CD4-positive, alpha-beta T cell treated with Interleukin-4 for 4 hours (primary cell): ENCODE measurements at places on chromosomes 12 and 14.

DNA sequence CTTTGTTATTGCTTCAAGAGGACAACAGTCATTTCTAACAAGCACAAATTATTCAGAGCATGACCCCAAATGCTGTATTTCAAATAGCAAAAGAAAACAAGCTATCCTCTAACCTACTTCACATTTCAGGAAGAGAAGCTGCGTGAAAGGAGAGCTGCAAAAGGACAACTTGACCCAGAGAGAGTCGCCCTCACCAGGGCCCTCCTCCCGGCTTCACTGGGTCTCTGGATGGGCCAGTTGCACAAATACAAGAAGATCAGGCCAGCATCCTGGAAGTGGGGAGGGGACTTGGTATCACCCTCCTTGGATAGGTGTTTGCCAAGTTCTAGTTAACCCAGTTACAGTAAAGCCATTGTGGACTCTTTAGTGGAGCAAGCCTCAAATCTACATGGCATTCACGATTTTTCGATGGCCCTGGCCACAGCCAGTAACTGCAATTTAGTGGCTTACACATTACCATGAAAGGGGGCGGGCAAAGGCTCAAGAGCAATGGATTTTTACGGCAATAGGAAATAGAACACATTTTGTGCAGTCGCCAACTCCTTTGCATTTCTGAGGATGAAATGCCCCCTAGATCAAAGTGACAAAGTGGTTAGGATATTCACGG lies 166.9 kb upstream of the DIO2 start:
- no peak for DNase-seq

GRCh38 chr12:57418255-57418654 lies 12.6 kb downstream of the R3HDM2 start:
- DNase-seq = no peak

- no peak for DNase-seq
Observed at GRCh38 chr12:25972783-25973182, 14.3 kb downstream of the RASSF8 start.

DNA sequence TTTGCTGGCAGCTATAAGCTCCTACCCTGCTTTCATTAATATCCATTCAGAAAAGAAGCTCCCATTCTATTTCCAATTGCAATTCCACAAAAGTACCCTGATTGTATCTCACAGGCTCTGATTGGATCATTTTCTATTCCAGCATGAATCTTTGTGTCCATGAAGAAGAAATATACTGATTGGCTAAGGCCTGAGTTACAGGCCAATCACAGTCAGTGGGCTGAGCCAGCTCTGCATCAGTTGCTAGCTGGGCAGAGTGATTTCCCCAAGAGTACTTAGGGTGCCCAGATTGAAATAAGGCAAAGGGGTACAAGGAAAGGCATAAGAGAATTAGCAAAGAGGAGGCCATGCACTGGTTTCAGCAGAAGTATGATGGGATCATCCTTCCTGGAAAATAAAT lies 14.4 kb downstream of the ART4 start:
- DNase-seq = no peak

DNA sequence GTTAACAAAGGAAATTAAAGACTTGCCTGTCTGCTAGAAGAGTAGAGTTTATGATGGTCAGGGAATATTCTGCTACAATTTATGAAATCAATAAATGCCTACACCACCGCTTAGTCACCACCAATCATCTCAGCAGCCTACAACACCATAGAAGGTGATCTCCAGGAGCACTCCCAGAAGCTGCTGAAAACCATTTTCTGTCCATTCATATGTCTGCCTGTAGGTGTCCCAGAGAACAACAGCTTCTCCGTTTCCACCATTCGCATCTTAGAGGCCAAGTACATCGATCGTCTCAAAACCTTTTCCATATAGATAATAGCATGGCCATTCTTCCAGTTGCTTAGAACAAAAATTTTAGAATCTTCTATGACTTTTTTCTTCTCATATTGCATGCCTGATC lies 303.4 kb downstream of the KCNC2 start:
- no peak for DNase-seq

GRCh38 chr14:50756300-50756699 lies 74.7 kb downstream of the NIN start:
- no peak for DNase-seq

- no peak for DNase-seq
Observed at GRCh38 chr14:24123424-24124417, 6.7 kb upstream of the FITM1 start.

- DNase-seq = peak; percentile 76
Observed at GRCh38 chr12:89225401-89225800, 126.9 kb downstream of the DUSP6 start.

GRCh38 chr12:119249383-119250155 lies 70.8 kb downstream of the HSPB8 start:
- no peak for DNase-seq

- DNase-seq = no peak
Observed at GRCh38 chr14:74924061-74924460, 1.0 kb upstream of the RPS6KL1 start.

DNA sequence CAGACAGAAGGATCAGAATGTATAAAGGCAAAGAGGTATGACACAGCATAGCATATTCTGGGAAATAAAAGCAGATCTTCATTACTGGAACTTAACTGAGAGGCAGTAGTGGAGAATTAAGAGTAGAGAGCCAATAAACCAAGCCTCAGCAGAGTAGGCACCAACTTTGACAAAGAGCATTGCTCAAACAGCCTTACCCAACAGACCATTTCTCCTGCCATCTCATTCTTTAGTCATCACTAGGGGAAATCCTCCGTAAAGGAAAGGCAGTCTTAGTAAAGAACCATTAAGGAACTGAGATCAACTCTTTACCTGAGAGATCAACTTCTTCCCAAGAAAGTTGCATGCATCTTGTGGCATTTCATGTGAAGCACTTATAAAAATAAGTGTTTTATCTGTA lies 36.6 kb downstream of the SENP1 start:
- DNase-seq = no peak

DNA sequence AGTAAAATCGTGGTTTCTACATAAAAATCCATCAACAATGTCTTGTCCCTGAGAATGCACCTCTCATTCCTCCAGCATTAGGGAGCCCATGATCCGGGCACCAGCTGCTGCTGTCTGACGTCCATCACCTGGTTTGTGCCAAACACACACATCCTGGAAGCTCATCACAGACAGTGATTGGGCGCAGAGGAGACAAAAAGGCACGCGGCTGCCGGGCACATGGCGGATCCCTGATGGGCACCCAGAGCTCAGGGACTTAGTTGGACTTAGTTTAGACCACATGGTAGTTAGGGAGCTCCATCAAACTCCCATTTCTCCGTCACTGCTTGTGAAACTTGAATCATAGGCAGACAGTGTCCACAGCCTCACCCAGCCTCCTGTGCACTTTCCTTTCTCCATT lies 1059.3 kb downstream of the TMEM121 start:
- no peak for DNase-seq

DNA sequence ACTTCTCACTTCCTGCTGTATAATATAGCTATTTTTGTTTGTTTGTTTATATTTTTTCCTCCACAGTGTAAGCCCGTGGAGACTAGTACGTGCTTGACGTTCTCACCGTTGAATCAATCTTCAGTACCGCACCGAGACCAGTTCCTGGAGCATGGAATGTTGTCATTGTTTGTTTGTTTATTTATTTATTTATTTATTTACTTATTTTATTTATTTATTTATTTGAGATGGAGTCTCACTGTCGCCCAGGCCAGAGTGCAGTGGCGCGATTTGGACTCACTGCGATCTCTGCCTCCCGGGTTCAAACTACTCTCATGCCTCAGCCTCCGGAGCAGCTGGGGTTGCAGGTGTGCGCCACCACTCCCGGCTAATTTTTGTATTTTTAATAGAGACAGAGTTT lies 506.6 kb upstream of the TMEM132C start:
- no peak for DNase-seq

- DNase-seq = no peak
Observed at GRCh38 chr12:1373901-1374735, 220.3 kb downstream of the FBXL14 start.

DNA sequence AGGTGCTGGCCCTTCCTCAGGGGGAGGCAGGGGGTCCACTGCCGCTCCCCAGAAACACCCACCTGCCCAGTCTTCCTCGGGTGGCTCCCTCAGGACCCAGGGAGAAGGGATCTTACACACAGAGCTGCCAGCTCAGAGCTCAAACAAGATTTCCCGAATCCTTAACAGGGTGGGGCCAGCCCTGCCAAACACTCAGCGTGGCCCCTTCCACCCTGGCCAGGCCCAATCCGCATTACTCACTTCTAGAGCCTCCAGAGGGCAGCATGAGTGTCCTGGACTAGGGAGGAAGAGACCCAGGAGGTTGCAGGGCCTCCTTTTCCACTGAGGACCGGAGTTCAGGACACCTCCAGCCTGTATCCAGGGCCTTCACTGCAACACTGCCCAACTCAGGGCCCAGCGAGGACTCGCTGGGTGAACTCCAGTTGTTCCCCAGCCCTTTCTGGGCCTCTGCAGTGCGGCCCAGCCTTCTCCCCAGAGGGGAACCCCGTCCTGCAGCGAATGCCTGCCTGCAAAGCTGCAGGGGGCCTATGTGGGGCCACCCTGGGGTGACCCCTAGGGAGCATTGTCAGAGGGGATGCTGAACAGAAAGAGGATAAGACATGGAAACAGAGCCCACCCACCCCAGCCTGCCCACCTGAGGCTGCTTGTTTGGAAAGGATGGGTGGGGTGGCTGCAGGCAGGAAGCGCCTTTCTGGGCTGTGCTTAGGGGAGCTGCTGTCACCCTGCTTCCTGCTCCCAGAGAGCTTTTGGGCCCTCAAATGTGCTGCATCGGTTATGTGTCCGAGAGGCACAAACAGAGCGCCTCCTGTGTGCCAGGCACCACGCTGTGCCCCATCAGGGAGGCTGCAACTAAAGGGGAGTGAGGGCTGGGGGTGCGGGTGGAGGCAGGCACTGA lies 43.8 kb downstream of the CCNK start:
- DNase-seq = no peak

- no peak for DNase-seq
Observed at GRCh38 chr12:104634852-104635251, 178.1 kb downstream of the CHST11 start.

- DNase-seq = no peak
Observed at GRCh38 chr14:56787530-56787929, 22.7 kb downstream of the OTX2 start.

DNA sequence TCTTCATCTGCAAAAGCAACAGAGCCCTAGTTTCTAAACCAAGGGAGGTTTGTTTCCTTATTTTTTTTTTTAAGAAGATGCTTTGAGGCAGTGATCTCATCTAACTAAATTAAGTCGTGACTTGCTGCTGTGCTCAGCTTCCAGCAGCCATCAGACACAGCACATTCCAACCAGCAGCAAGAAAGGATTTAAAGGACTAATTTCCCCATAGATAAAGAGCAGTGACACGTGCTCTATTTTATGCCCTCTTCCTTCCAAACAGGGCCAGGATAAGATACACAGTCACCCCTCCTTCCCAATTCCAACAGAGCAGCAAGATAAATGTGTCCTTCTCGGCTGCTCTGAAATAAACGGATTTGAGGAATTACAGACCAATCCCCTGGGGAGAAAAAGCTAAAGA lies 81.7 kb downstream of the PRKAB1 start:
- no peak for DNase-seq

DNA sequence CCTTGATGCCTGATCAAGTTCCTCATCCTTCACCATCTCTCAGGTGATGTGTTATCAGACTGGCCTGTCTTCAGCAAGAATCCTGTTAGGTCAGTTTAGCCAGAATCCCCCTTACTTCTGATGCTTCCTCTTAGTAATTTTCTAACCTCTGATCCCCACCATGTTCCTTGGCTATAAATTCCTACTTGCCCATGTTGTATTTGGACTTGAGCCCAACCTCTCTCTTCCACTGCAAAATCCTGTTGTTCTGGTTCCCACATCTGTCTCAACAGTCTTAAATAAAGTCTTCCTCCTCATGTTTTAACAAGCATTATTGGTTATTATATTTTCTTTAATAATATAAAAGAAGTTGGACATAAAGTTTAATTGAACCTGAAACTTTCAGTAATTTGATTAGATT lies 987.8 kb upstream of the USP15 start:
- no peak for DNase-seq

- no peak for DNase-seq
Observed at GRCh38 chr12:121958541-121959240, 40.3 kb downstream of the CFAP251 start.

- no peak for DNase-seq
Observed at GRCh38 chr12:26746121-26746714, 86.8 kb downstream of the ITPR2 start.

GRCh38 chr12:9856894-9857293 lies 12.3 kb downstream of the CLEC2B start:
- DNase-seq = no peak

GRCh38 chr14:73026243-73026844 lies 562 bp downstream of the ZFYVE1 start:
- no peak for DNase-seq

GRCh38 chr14:103504991-103505565 lies 17.6 kb downstream of the CKB start:
- no peak for DNase-seq

DNA sequence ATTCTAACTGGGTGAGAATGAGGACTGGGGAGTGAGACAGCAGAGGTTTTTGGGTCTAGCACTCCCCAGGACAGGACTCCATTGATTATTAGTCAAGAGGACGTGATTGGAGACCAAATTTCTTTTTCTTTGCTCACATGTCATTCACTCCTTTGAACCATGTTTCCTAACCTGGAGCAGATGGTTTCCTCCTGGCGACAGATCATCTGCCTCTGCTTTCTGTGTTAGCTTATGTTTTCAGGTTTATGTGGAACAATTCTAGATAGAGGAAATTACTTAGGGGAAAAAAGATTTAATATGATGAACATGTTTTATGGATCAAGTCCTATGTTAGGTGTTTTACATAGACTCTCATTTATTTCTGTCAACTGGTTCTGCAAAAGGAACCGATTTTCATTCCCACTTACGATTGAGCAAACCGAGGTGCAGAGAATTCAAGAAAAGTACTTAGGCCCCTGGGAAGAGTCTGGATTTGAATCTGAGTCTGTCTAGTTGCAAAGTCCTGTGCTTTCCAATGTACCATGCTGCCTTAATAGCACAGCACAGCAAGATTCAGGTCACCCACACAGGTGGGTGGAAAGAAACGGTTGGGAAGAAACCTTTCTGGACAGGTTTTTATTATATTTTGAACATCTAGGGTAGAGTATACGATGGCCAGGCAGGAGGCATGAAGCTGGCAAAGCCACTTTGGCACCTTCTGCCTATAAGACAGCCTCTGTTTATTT lies 30.8 kb downstream of the SMOC1 start:
- no peak for DNase-seq

GRCh38 chr14:22841769-22842168 lies 5.4 kb downstream of the MMP14 start:
- DNase-seq = no peak

DNA sequence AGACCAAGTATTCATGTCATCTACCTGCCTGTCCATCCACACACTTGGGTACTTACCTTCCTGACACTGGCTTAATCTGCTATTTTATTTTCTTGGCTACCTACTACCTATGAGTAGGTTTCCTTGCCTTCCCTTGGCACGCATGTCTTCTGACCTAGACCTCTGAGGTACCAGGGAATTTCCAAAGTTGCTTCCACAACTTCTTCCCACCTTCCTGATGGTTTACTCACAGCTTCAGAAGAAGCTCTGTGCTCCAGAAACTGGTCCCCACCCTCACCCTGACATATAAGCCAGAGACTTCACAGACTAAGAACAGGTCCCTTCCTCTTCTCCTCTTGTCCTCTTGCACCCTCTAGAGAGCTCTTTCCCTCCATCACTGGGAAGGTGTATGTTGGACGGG lies 35.7 kb upstream of the DDX11 start:
- no peak for DNase-seq
